Posterior cingulate gyrus (tissue), 11 donors: ENCODE measurements at places on chromosomes 6 and 20.

GRCh38 chr6:55836481-55836880 lies 38.9 kb downstream of the BMP5 start:
- DNase-seq, result no peak

DNA sequence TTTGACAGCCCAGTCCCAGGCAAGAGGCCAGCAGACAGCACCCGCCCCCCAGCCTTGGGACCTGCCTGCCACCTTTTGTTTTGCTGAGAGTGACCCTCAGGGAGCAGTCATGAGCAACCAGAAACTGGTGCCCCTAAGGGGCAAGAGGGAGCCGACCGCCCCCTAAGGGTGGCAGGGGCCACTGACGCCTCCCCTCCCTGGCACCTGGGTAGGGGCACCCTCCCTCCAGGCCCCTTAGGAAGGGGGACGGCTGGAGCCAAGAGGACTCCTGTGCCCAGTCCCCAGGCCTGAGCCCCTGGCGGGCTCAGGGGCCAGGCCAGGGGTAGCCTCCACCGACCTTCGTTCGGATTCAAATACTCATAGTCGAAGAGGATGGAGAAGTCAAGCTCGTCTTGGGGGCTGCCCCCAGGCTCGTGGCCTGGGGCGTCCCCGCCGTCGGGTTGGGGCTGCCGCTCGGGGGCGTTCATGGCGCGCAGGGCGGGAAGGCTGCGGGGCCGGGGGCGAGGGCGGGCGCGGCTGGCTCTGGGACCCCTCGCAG lies 417 bp downstream of the NFATC2 start:
- DNase-seq, result no peak

DNA sequence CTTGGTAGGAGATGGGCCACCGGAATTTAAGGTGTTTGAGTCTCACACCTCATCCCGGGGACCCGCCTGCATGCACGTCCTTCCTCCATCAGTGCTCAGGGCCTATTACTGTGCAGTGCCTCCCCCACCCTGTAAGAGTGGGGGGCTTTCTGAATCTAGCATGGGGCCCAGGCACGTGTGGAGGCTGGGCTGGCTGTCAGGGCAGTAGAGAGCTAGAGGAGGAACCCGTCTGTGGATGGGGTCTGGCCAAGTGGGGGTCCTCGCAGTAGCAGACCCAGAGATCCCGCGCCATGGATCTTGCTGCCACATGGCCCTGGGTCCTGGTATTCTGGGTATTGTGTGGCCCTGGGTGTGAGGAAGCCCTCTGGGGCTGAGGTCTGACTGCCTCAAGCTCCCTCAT lies 42.9 kb downstream of the SRC start:
- peak; percentile 59 for DNase-seq

DNA sequence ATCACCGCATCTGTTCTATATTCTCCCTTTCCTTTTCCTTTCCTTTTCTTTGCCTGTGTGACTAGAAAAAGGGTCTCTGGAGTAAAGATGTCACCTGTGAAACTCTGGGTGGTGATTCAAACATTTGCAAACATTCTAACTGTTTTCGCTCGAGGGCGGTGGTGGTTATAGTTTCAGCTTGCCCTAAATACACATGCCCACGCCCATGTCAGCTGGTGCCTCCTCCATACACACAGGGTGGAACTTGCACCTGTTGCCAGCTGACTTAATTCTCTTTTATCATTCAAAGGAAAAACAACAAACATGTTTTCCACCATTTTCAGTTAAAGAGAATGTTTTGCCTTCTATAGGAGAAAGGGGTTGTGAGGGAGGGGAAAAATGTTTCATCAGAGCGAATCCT lies 381.9 kb upstream of the ARID1B start:
- DNase-seq, result no peak

DNA sequence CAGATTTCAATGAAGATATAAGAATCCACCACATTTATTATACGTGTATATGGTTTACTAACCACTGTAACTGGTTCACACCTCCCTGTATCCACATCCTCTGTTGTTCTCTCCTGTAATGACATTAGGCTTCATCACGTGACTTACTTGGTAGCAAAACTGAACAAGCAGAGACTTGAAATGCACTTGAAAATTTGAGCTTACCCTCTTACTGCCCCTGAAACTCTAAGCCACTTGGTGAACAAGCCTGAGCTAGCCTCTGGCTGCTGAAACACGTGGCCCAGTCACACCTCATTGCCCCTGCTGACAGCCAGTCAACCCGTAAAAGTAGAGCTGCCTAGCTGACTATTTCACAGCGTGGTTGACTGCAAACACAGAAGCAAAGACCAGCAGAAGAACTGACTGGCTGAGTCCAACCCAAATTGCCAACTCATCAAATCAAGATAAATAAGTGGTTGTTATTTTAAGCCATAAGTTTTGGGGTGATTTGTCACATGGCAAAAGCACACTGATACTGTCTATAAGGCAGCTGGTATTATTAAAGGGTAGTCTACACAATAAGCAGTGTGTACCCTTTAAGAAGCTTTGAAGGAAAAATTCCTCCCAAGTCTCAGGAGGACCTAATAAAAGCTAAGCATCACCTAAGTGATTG lies 109.0 kb downstream of the RALGAPA2 start:
- DNase-seq, result no peak
